ENCODE measurements at places on chromosomes 13 and 19.

- DNase-seq: no peak
Observed at GRCh38 chr13:38602266-38602665, 84.6 kb upstream of the FREM2 start.

GRCh38 chr13:23551213-23552008, 18.8 kb upstream of the TNFRSF19 start:
- DNase-seq: no peak

DNA sequence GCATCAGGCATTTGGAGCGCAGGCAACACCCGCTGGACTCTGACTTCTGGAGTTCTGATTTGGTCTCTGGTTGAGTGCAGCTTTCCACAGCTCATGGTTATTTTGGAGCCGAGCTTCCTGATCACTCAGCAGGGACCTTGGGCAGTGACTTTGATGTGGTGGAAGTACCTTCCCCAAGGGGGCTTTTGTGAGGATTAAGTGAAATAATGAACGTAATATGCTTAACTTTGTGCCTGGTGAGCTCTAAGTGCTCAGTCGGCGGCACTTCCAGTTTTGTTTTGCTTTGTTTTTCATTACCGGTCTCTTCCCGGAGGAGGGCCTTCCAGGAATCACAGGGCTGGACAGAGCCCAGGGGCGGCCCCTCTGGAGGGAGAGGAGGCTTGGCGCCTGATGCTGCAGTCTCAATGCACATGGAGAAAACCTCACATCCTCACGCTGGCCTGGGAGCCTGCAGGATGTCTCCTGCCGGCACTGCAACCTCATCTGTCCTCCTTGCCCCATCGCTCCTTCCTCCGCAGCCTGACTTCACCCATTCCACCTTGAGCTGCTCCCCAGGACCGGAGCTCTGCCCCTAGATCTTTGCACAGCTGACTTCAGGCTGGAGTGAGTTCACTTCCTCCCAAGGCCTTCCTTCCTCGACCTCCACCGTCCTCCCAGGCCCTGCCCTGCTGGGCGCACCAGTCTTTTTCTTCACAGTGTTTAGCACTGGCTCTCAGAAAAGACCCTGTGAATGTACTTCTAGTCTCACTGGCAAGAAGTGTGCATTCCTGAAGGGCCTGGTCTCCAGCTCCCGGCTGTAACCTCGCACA, 1.5 kb downstream of the PLEKHF1 start:
- no peak for DNase-seq

DNA sequence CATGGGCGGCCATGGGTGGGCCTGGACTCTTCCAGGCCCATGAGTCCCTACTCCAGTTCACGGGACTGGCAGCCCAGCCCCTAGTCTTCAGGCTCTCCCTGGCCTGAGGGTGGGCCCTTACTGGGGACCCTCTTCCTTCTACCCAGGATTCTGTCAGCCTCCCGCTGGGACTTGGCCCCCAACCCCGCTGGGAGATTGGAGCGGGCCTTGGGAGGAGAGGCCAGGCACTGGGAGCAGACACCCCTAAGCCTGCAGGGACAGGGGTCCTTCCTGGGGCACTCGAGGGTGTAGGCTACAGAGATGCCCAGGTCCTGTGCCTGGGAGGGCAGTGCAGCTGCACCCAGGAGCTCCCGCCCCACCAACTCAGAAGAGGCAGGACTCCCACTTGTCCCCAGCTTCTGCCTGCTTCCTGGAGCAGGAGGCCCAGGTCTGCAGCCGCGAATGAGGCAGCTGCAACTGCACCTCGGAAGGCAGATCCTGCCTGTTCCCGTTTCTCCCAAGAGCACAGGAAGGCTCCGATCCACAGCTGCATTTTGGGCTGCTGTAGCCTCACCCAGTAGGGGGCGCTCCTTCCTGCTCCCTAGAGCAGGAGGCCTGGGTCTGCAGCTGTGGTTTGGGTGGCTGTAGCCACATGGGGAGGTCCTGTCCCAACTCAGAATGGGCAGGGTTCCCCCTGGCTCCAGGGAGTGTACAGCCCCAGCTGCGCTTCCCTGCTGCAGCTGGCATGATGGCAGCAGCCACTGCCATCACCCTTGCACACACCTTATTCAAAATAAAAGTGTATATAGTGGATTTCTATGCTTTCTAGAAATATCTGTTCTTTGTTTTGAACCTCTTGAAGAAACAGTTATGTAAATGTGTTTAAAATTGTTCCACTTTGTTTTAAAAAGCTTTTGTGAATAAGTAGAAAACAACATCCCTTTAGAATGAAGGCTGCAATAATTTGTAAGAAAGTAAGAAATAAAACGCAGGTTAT, 46.8 kb downstream of the TEX26 start:
- no peak for DNase-seq

DNA sequence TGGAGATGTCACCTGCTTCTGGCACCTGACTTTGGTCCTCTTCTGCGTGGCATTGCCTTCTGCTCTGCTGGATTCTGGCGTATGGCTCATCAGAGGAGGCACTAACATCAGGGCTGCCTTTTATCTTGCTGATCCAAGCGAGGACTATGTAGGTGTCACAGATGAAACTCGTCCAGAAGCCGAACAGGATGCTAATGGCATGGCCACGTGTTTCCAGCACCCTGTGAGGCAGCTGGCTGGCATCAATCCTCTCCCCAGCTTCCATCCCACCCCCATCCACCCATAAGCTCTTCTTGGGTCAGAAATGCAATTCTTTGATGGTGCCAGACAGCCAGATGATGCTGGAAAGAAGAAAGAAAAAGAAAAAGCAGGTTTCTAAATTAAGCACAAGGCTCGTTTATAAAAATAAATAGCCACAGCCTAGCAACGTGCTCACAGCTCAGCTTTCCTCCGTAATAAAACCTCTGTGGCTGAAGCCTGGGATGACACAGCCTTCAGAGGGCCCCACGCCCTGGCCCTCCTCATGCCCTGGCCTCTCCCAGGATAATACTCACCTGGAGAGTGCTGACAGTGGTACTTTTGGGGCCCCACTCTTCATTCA, 212.9 kb upstream of the SERP2 start:
- DNase-seq: no peak

- no peak for DNase-seq
Observed at GRCh38 chr19:31906111-31906871, 439.1 kb upstream of the ZNF507 start.

DNA sequence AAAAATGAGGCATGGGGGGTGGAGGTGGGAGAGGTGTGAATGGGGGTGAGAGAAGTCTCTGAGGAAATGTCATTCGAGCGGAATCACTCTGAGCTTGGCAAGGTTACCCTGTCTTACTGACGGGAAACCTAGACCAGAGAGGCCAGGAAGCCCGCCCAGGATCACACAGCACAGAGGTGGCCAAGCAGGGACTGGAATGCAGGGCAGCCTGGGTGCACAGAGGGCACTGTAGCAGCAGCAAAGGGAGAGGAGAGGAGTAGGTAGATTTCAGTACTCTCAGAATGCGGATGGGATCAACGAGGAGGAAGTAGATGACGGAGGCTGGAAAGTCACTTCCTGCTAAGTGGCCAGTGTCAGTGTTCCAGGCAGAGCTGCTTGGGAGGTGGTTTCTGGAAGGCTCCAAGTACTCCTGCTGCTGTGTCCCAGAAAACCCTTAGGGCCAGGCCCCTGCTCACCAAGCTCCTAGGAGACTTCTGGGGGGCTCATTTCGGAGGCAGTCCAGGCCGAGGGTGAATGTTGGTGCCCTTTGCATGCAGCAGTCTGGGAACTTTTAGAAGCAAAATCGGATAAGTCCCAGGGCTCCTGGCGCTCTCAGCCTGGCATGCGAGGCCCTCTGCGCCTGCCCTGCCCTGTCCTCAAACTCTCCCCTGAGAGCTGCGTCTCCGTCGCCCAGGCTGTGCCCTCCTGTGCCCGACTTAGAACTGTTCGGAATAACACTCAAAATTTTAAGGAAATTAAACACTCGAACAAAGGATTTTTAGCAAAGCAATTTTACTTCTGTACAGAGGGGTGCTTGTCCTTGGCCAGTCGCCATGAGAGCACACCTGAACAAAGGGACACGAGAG, 33.5 kb downstream of the DNM2 start:
- no peak for DNase-seq

DNA sequence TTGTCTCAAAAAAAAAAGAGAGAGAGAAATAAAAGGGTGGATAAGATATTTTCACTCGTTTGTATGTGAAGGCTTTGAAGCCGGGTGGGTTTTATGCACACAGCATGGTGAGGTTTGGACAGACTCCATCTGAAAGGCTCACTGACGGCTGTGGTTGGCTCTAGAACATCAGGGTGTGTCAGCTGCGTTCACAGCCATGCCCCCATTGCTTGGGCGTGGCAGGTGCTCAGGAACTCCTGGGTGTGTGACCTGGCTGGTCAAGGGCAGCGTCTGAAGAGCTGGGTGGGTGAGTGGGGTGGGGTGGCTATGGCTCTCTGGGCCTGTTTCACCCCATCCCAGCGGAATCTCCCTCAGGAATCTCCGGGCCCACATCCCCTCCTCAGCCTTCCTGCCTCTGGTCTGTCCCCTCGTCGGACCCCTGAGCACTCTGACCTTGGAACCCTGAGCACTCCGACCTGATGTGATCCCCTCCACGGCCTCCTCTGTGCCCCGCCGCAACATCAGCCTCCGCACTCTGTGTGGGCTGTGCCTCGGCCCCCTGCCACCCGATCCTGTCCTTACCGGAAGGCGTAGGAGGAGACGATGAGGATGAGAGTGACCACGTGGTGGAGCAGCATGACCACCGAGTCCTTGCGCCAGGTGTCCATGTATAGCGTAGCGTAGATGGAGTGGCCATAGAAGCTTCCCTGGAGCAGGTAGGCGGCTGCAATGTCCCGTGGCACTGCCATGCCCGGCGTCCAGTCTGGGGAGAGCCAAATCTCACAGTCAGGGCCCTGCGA, 12.2 kb downstream of the CERS1 start:
- DNase-seq: no peak

- no peak for DNase-seq
Observed at GRCh38 chr19:19502808-19503602, 12.3 kb downstream of the TSSK6 start.

DNA sequence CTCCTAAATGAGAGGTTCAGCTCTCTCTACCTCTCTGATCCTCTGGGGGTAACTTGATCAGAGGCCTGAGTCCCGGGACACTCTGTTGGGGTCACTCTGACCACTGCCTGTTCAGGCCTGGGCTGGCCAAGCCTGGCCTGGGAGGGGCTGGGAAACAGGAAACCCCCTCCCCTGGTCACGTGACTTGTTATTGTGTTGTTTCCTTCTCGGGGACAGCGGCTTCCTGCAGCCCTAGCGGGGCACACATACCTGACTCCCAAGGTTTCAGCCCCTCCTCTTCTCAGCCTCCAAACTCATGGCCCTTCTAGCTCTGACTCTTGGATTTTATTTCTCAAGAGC, at the start of gene USHBP1:
USHBP1 (minus strand) TSS at position 105 of the 339 bp plus-strand sequence. CDS start 446 bp downstream, outside the sequence.
- no peak for DNase-seq

DNA sequence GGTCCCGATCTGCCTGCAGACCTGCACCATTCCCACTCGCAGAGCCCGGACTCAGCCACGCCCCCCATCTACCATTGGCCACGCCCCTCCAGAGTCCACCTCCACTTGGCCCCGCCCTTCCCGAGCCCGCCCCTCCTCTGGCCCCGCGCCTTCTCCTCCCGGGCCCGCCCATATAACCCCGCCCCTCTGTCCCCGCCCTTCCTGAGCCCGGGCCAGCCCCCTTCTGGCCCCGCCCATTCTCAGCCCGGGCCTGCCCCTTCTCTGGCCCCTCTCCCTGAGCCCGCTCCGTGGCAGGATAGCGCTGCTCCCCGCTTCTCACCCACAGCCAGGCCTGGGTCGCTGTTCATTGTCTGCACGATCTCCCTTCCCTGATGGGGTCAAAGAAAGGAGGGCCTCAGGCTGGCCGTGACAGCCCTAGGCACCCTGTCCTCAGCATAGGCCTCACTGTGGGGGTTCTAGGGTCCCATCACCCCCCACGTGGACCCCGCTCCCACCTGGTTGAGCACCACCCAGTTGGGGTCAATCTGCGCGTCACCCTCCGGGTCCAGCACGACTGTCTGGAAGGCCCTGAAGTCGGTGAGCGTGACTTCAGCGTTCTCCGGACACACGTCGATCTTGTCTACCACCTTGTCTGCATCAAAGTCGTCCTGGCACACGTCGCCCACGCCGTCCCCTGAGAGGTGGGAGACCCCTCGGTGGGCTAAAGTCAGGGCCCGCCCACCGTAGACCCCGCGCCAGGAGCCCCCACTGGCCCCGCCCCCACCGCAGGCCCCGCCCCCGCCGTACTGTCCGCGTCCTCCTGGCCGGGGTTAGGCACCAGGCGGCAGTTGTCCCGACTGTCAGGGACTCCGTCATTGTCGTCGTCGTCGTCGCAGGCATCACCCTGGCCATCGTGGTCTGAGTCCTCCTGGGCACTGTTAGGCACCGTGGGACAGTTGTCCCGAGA, 5.7 kb downstream of the COMP start:
- DNase-seq: peak; percentile 42

GRCh38 chr19:42555317-42555716, 27.0 kb upstream of the CEACAM1 start:
- no peak for DNase-seq

DNA sequence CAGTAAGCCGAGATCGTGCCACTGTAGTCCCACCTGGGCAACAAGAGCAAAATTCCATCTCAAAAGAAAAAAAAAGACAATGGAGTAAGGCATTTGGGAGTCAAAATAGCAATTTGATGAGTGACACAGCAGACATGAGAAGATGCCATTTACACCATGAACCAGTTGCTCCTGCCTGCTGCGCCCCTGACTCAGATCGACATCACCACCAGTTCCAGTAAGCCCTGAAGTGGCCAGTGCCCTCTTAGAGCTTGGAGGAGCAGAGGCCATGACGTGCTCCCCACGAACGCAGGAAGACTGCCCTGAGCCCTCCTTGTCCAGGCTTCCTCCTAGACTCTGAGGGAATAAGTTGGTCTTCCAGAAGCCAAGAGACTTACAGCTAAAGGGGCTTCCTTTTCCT, 339.2 kb downstream of the MYO16 start:
- no peak for DNase-seq

DNA sequence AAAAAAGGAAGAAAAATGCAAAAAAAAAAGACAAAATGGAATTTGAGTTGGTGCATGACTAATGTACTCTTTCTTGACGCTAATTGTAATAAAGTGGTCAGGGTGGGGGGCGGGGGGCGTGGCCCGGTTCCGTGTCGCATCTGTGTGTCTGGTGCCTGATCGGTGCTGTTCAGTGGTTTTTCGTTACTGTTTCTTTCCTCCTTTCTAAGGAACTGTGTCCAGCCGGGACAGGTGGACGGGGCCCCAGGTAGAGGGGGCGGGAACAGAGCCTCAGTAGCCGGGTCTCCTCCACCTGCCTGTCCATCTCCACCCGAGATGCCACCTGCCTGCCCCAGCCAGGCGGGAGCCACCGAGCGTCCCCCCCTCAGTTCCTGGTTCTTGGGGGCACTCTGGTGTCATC, 26.3 kb downstream of the ONECUT3 start:
- DNase-seq: no peak

DNA sequence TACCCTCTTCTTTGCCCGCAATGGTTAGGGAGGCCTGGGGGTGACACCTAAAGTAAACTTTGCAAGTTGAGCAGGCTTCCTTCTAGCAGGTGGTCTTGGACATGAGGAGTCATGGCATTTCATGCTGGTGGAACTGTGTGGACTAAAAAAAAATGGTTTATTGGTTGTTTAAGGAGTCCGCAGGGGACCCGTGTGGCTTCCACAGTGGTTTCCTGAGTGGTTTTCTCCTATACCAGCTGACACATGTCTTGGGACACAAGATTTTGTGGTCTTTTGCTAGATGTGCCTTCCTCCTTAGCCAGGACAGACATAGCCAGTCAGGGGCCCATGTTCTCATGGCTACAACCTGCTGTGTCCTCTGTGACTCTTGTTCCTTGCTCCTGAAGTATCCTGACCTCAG, 1.5 kb downstream of the ZNF543 start:
- DNase-seq: no peak

- DNase-seq: no peak
Observed at GRCh38 chr13:79485014-79485811, 4.3 kb downstream of the NDFIP2 start.

- DNase-seq: no peak
Observed at GRCh38 chr19:51693819-51694218, 689 bp downstream of the SPACA6 start.
